ENCODE measurements at places on chromosomes 13 and 19.

DNA sequence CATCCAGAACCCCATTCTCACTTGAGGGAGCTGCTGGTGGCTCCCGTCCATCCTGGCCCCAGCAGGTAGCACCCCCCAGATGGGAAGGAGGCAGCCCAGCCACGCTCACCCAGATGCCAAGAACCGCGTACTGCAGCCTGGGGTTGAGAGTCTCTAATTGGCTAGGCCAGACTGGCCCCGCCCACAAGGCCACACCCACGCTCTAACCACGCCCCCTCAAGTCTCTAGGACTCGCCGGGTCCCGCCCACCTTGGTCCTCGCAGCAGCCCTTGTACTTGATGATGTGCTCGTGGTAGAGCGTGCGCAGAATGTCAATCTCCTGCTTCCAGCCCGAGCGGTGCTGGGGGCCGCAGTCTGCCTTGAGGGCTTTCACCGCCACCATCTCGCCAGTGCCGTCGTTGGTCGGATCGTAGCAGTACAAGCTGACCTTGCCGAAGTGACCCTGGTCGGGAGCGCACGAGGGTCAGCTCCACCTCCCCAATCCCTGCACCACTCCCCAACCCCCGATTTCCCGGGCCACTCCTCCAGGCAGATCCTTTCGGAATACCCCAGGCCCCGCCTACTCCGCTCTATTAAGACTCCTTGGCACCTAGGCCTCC, 14.5 kb upstream of the ICAM3 start:
- no peak for DNase-seq

GRCh38 chr13:43003729-43004128, 11.7 kb upstream of the EPSTI1 start:
- DNase-seq, result no peak

- no peak for DNase-seq
Measured at GRCh38 chr19:3821156-3821555, 35.0 kb upstream of the MATK start.

DNA sequence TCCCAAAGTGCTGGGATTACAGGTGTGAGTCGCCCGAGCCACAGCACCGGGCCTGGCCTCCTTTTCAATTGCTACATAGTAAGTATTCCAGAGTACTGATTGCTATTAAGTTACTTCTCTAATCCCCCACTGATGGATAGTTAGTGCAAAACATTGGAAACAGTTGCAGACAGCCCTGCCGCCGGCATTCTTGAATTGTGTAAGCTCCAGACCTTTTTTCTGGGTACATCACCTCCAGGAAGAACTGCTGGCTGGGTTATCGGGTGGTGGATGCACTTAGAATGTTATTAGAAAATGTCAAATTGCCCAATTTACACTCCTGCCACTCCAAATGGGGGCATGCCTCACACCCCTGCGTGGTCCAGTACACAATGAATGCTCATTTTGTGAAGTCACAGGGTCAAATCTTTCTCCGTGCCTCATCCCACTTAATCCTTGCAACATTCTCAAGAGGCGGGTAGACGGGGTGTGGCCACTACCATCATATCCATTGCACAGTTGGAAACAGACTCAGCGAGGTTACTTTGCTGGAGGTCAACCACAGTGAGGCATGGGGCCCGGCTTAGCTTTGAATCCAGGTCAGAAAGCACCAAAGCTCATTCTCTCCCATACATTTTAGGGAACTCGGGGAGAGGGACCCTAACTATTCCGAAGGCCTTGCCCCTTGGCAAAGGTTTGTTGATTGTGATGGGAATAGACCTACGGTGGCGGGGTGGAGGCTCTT, 1.0 kb upstream of the KDM4B start:
- no peak for DNase-seq
